ENCODE measurements at places on chromosomes 2 and 18. TPM values are rescaled to one million over a fixed set of nuclear protein-coding genes. Genes with fewer than 3 reads are reported as not detected.

DNA sequence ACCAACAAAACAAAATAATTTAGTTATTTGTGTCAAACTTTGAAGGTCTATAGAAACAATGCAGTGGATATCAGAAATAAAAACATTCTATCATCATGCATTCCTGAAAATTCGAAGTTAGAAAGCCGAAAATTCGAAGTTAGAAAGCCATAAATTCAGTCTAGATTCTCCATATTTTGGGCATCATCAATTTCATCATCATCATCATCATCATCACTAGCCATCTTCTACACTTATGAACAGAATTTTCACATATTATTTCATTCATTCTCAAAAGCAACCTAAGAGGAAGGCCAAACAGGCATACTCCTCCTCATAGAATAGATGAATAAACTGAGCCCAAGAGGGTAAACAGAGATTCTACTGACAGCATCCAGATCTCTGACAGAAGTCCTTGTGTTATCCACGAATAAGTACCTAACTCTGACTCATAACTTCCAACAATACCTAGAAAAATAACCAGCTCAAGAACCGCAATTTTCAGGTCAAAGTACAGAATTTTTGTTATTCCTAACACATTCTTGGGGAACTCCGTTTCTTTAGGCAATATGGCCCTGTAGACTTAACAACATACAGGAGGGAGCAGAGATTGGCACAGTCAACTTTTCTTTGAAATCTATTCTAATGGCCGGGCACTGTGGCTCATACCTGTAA, 84.7 kb downstream of the TCF4 start:
- DNase-seq: no peak

GRCh38 chr2:61911510-61911909, 6.0 kb downstream of the COMMD1 start:
- DNase-seq: no peak

- DNase-seq: no peak
Observed at GRCh38 chr2:68226794-68227193, 25.5 kb downstream of the PPP3R1 start.

- DNase-seq: no peak
Observed at GRCh38 chr2:26822877-26823276, 25.1 kb upstream of the DPYSL5 start.

DNA sequence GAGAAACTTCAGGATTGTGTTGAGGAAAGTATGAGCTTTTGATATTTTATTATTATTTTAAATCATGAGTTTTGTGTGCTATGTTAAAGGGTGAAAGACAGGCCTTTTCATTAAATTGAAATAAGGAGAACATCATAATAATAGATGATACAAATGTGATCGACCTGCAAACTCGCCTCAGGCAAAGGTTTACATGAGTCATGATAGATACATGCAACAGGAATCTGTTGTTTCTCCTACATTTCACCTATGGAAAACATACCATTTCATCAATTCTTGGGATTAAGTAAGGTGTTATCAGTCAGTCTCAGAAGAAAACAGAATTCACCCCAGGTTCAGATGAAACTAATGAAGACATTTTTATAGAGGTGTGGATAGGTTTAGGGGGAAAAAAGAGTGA, 1992.5 kb upstream of the PIK3C3 start:
- no peak for DNase-seq

GRCh38 chr2:150274108-150274507, 213.4 kb downstream of the RND3 start:
- DNase-seq: no peak

DNA sequence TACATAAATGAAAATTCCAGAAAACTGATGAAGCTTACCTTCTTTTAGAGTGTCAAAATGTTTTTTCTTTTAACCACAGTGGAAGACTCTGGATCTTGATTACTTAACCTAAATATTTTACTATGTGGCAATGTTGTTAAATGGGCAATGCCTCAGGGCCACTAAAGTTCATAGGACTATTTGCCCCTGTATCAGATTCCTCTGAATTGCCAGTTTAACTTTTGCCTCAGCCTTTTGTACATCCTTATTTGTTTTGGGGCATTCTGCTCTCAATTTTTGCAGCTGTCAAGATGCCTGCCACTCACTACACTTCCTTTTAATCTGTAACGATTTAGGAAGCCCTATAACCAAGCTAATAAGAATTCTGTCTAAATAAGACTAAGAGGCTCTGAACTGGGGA, 31.7 kb upstream of the SERTAD2 start:
- no peak for DNase-seq

- no peak for DNase-seq
Observed at GRCh38 chr2:234102112-234102511, 51.6 kb downstream of the SPP2 start.

Gene VPS4B
- total RNA-seq: 20.4 TPM

Gene THSD7B
- total RNA-seq: 0.27 TPM

Gene GALNT3
- not detected for total RNA-seq

Gene GPR75
- 0.51 TPM for total RNA-seq

Measured in Right ventricle myocardium inferior (tissue), 1 donor.